ENCODE measurements at places on chromosomes 12 and 14. TPM values are rescaled to one million over a fixed set of nuclear protein-coding genes. Genes with fewer than 3 reads are reported as not detected.

The TAS2R31 gene
- total RNA-seq, result 0.27 TPM

The KLHL28 gene
- total RNA-seq, result 5.3 TPM

The SOCS2 gene
- total RNA-seq, result 110 TPM

The TAS2R50 gene
- total RNA-seq, result not detected

The PRKAG1 gene
- 56.0 TPM for total RNA-seq

The NRIP2 gene
- not detected for total RNA-seq

The SCNN1A gene
- 1.5 TPM for total RNA-seq

The PAPLN gene
- total RNA-seq, result 0.44 TPM

The CIDEB gene
- not detected for total RNA-seq

GRCh38 chr12:59149995-59150642 lies 229.8 kb upstream of the LRIG3 start:
- DNase-seq, result peak; percentile 78

- peak; percentile 72 for DNase-seq
Observed at GRCh38 chr12:46916796-46917419, 91.1 kb upstream of the SLC38A4 start.

GRCh38 chr12:13000925-13001774 lies 1.1 kb upstream of the HEBP1 start:
- peak; percentile 56 for DNase-seq

- DNase-seq, result peak; percentile 41
Observed at GRCh38 chr12:107884769-107885694, 110.5 kb downstream of the ASCL4 start.

DNA sequence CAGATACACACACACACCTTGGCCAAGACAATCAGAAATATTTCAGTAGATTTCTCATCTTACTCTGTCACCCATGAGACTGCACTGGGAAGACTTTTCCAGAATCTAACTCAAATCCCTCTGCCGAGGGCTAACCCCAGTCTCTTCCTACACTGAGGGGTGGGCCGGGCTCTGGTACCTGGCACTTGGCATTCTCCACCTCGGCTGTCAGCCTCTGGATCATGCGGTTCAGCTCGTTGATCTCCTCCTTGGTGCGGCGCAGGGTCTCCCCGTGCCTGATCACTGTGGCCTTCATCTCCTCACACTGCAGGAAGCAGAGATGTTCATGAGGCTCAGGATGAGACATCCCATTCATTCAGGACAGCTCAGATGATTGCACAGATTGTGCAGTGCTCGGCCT lies 4.9 kb downstream of the KRT83 start:
- DNase-seq, result no peak

- DNase-seq, result no peak
Observed at GRCh38 chr12:130199581-130200390, 37.5 kb downstream of the FZD10 start.

DNA sequence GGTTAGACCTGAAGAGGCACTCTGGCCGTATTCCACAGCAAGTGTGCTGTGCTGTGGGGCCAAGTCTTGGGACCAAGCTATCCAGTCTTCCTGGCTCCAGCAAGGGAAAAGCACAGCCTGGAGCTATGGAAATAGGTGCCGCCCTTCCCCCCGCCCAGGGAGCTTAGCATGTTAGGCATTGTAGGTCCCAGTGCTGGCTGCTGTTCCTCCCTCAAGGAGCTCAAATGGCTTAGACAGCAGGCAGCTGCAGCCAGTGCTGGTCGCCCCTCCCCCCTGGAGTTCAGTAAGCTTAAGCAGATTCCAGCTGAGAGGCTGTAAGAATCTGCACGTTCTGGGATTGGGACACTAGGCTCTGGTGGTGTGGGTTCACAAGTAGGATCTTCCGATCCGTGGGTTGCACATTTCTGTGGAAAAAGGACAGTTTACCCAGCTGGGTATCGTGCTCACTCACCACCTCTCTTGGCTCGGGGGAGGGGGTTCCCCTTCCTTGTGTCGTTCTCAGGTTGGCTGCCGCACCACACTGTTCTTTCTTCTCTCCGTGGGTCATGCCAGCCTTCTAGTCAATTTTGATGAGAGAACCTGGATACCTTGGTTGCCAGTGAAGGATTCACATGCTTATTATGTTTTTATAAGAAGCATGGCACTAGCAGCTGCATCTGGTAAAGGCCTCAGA lies 127.3 kb downstream of the CNTN1 start:
- no peak for DNase-seq

DNA sequence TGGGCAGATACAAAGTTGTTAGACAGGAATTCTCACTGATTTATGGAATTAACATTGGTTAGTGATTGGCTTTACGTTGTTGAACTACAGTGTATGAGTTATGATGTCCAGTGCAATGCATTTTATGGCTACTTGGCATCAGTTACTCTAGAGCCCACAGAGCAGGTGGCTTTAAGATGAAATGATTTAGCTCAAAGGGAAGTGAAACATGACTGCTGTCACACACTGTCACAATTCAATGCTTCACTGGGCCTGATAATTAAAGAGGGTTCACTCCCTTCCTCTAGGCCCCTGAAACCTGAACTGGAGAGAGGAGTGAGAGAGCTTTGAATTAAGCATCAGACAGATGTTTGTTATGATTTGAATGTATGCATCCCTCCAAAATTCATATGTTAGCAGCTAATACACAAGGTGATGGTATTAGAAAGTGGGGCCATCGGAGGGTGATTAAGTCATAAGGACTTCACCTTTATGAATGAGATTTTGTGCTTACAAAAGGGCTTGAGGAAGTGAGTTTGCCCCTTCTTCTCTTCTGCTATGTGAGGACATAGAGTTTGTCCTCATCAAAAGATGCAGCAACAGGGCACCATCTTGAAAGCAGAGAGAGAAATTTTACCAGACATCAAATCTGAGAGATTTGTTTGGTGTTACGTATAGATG lies 175.8 kb upstream of the GRIN2B start:
- DNase-seq, result no peak

- DNase-seq, result no peak
Observed at GRCh38 chr14:71300566-71301330, 393.5 kb downstream of the PCNX1 start.

GRCh38 chr12:44000309-44000952 lies 164.6 kb downstream of the TMEM117 start:
- DNase-seq, result peak; percentile 59

GRCh38 chr14:89563471-89563870 lies 146.4 kb upstream of the FOXN3 start:
- DNase-seq, result no peak

- no peak for DNase-seq
Observed at GRCh38 chr12:32926963-32927362, 30.4 kb upstream of the PKP2 start.

- no peak for DNase-seq
Observed at GRCh38 chr14:70047598-70048312, 141.0 kb downstream of the SLC8A3 start.

DNA sequence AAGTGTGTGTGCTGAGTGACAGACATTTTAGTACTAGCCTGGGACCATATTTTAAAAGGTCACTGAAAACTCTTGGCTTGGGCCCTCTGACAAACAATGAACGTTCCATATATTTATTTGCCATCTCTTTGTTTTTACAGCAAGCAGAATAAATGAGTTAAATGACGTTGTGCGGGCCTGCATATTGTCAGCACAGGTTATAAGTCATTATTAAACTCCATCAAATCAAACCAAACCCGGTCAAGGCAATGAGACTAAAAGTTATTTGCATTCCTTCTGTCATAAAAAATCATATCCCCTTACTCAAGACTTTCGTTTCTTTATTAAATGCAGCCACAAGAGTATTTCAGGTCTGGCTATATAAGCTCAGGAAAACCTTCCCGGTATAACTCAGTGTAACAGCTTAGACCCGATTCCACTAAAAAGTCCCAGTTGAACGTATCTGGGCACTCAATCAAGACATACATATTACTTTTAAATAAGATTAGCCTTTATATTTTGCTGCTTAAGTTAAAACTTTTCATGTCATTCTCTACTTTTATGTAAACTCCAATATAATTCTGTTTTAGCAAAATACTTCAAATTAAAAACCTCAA lies 84.9 kb downstream of the DICER1 start:
- DNase-seq, result no peak
